ENCODE measurements at places on chromosomes 6 and 20.

GRCh38 chr20:5080384-5080877 lies 39.3 kb downstream of the PCNA start:
- DNase-seq, result peak; percentile 31

- DNase-seq, result no peak
These were observed 59.9 kb upstream of the MAP7 start for GRCh38 chr6:136609873-136610706.

DNA sequence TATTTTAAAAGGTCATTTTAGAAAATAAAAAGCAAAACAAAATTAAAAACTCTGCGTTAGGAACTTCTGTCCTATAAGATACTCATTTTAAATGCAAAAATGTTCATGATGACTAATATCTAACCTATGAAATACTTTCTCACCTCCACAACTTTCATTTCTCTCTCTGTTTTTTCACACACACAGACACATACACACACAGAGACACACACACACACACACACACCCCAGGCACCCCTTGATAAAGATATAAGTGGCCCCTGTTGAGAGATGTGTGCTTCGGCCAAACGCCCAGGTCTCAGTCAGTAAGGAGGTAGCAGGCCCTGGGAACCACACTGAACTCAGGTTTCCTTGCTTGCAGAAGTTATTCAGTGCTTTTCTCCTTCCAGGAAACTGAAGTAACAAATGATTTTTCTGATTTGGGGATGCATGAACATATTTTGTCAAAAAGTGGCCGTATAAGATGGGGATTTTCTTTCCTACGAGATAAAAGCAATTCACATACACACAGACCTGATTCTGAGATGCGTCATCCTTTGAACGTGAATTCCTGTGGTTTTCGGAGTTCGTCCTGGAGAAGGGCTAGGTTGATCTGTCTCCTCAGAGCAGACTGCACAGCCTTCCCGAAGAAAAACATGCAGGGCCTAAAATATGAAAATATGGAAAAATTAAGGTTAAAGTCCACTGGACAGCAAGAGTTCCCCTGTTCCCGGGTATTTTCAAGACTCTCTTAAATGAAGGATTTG lies 306.8 kb upstream of the FOXQ1 start:
- DNase-seq, result no peak

- no peak for DNase-seq
These were observed 3.3 kb downstream of the TRIB3 start for GRCh38 chr20:383889-384288.

DNA sequence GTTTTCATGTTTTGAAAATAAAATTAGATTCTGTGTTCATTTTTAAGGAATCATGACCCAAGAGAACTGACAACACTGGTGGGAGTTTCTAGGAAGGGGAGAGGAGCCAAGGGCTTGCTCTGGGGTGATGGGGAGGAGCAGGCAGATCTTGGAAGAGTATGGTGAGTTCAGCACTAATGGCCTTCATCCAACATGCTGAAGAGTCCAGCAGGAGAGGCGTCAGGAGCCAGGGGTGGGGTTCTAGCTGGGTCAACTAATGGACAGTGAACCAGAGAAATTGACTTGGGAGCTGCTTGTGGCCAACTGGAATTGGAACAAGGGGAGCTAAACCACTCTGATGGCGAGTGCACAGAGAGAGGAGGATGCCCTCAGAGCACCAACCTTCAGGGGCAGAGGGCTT lies 107.1 kb downstream of the MRPL14 start:
- DNase-seq, result no peak

- no peak for DNase-seq
These were observed 131.6 kb upstream of the TOP1 start for GRCh38 chr20:40896814-40897700.

- peak; percentile 85 for DNase-seq
These were observed 64.5 kb downstream of the AKAP7 start for GRCh38 chr6:131199568-131200272.

DNA sequence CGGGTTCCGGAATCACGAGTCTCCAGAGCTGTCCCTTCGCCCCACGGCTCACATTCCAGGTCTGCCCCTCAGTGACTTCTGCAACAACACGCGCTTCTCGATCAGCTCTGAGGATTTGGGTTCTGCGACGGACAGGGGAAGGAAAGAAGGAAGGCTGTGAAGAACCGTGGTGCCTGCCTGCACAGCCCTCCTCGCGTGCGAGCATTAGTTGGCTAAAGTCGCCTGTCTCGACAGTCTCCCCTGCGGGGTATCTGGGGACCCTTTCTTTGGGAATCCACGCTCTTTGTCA lies 23.1 kb downstream of the VPS52 start:
- DNase-seq, result no peak

DNA sequence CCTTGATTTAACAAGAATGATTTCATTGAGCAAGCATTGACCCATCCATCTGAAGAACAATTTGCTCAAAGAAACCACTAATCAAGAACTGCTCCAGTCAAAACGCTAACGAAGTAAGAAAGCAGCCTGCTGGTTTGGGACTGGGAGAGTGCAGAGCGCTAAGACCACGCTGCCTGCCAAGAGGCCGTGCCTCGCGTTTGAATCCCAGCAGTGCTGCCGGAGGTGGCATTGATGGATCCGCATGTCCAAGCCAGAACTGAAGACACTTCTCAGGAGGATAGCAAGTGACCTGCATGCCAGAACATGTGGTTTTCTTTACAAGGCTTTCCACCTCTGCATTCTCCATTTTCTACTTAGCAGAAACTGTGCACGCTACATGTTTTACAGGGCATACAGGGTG lies 105.2 kb upstream of the FOXC1 start:
- no peak for DNase-seq

DNA sequence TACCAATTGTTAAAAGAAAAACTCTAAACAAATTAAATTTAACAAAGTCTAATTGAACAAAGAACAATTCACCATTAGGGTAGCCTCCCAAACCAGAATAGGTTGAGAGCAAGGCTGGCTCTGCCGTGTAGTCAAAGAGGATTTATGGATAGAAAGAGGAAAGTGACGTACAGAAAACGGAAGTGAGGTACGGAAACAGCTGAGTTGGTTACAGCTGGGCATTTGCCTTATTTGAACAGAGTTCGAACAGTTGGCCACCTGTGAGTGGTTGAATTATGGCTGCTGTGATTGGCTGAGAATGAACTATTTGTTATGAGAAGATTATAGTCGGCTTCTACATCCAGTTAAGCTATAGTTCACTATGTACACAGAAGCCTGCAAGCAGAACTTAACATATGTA lies 18.5 kb upstream of the ISM1 start:
- no peak for DNase-seq

DNA sequence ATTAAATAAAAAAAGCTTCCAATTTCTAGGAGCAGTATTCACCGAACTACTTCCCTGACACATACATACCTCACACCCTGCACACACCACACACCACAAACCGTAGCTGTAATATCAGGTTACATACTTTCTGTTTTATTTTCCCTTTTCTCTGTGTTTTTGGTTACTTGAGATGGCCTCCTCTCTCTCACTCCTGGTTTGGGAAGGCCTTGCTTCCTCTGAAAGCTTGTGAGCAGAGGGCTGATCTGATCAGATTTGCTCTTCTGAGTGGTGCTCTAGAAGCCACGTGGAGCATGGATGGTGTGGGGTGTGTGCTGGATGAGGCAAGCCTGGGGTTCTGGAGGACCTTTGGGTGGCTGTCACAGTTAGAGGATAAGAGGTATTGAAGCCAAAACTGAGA lies 20.9 kb downstream of the UTRN start:
- DNase-seq, result peak; percentile 38

DNA sequence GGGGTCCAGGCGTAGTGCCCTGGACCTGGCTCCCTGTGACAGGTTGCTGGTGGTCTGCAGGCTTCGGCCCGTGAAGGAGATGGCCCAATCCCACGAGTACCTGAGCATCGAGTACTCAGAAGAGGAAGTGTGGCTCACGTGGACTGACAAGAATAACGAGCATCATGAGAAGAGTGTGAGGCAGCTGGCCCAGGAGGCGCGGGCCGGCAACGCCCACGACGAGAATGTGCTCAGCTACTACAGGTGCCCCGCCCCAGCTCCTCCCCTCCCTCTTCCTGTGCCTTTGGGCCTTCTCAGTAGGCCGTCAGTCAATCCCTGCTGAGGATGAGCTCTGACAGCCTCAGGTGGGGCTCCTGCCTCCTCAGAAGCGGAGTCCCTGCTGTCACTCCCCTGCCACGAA lies 42.6 kb downstream of the UQCC2 start:
- DNase-seq, result peak; percentile 83

- no peak for DNase-seq
These were observed 106.3 kb downstream of the GFRAL start for GRCh38 chr6:55433446-55434130.

DNA sequence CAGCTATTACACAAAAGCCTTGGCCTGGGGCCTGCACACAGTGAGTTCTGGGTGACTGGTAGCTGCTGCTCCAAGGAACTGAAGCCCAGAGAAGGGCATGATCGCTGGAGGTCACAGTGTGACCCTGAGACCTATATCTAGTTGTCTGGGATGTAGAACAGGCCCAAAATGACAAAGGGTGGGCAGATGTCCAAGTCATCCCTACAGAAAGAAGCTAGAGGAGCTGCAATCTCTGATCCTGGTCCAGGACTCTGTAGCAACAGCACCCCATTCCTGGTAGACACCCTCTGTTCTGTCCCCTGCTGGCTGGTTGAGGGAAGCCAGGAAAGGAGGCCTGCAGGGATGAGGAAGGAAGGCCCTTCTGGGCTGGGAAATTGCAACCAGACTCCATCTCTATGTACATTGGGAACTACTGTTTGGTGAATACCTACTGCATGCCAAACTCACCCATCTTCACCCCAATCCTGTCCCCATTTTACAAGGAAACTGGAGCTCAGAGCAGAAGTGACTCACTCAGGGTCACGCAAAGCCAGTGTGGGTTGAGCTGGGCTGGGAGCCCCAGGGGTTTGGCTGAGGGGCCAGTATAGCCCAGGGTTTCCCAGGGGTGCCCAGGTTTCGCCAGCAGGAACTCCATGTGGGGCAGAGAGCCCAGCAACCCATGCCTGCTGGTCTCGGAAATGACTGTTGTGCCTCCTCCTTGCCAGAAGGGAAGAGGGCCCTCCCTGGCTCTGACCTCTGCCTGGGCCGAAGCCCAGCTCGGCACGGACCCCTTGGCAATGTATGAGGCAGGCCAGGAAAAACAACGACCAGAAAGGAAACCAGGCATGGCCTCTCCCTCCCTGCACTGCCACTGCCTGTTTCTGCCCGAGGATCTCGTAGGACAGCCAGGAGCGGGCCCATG lies 44.9 kb upstream of the TLDC2 start:
- no peak for DNase-seq

- DNase-seq, result no peak
These were observed 102.1 kb downstream of the MTFR2 start for GRCh38 chr6:136148051-136148450.

DNA sequence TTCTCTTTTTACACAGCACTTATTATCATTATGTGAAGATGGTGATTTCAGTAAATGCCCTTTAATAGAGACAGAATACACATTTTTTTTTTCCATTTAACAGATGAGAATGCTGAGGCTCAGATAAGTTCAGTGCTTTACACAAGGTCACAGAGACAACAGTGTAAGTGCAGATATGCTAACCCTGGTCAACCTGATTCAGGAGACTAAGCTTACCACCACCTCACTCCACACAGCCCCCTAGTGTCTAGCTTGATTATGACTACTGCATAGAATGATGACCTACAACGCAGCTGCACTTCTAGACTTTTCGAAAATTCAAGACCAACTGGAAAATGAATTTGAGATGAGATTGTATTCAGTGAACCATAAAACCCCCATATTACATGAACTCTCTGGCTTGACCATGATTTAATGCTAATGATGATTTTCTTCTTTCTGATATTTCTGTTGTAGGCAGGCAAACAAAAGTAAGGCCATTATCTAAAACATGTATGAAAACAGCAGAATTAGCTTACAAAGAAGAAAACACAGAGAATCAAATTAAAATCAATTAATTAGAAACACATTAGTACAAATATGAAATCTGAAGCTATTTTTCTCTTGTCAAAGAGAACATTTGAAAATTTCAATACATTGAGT lies 212.1 kb upstream of the PHACTR1 start:
- DNase-seq, result no peak

DNA sequence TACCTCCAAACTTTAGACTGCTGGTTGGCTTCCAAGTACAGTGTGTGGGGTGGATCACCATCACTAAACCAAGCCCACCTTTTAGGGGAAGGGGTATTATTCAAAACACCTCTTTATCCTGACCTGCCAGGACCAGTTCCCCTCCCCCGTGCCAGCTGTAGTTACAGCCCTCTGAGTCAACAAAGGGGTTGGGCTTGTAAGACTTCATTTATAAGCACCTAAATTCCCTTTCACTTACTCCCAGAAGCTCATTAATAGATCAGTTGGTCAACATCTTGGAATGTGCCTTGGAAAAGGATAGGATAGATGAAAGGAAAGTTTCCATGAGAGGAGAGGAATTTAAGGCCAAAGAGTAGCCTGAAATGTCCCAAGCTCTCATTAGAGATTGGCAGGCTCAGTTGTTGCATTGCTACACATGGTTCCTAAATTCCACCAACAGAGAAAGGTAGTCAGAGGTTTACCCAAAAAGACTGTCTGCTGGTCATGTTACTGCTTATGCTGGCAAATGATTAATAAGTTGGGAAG lies 59.2 kb downstream of the TNFAIP3 start:
- DNase-seq, result no peak

DNA sequence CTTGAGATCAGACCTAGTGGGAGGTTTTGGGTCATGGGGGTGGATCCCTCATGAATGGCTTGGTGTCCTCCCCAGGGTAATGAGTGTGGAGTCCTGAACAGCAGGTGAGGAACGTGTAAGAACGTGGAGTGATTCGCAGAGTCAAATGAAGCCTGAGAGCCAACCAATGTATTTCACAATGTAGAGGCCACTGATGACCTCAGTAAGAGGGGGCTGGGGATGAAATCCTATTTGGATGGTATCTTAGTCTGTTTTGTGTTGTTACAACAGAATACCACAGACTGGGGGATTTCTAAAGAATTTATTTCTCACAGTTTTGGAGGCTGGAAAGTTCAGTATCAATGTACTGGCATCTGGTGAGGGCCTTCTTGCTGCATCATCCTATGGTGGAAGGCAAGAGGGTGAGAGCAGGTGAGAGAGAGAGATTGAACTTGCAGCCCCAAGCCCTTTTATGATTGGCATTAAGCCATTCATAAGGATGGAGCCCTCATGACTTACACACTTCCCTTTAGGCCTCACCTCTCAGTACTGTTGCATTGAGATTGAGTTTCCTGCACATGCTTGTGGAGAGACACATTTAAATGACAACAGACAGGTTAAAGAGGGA lies 47.3 kb upstream of the HIVEP1 start:
- no peak for DNase-seq

- no peak for DNase-seq
These were observed 2.0 kb downstream of the SEMG2 start for GRCh38 chr20:45223136-45223535.

GRCh38 chr20:45588800-45589199 lies 9.7 kb upstream of the WFDC8 start:
- DNase-seq, result no peak

GRCh38 chr6:49826743-49827406 lies 39.5 kb downstream of the CRISP1 start:
- no peak for DNase-seq

DNA sequence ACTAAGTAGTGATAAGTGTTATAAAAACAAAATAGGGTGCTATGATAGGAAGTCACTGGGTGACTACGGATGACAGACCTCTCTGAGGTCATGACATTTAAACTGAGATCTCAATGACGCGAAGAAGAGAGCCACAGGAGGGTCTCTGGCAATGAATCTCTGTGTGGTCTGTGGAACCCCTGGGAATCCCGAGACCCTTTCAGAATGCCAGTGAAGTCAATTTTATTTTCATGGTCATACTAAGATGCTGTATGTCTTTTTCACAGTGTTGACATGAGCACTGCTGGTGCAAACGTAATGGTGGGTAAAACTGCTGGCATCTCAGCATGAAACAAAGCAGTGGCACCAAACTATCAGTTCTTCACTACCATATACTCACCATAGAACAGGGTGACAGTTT lies 155.0 kb downstream of the GJA10 start:
- no peak for DNase-seq

Measured in activated CD4-positive, alpha-beta T cell treated with anti-CD3 and anti-CD28 coated beads, Interleukin-2, amount 10 ng/mL, durations not matched to agents 7 days and 5 days (primary cell).